Activated CD4-positive, alpha-beta T cell treated with anti-CD3 and anti-CD28 coated beads for 1 hour (primary cell): ENCODE measurements at places on chromosomes 7 and 10.

DNA sequence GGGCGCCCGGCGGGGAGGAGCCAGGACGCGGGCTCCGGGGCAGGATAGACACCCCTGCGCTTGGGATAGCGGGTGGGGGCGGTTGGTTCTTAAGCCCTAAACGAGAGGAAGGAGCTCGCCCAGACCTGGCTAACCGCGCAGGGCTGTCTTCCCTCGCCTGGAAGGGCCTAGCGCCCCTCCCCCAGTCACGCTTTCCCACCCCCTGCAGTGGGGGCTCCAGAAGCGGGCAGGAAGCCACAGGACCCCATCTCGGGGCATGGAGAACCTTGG lies 6.5 kb downstream of the SHH start:
- DNase-seq: no peak

GRCh38 chr10:60349426-60349825 lies 40.2 kb downstream of the ANK3 start:
- DNase-seq: no peak

GRCh38 chr7:52100-52499 lies 140.3 kb upstream of the FAM20C start:
- no peak for DNase-seq

GRCh38 chr7:50795253-50795652 lies 12.6 kb upstream of the GRB10 start:
- DNase-seq: no peak

GRCh38 chr7:139829025-139829774 lies at the start of gene TBXAS1:
TSS of gene TBXAS1 (plus strand) at chr7:139829264. CDS start at chr7:139829391, 127 bp downstream.
- DNase-seq: no peak

GRCh38 chr7:107370816-107371215 lies 99.0 kb upstream of the GPR22 start:
- no peak for DNase-seq

DNA sequence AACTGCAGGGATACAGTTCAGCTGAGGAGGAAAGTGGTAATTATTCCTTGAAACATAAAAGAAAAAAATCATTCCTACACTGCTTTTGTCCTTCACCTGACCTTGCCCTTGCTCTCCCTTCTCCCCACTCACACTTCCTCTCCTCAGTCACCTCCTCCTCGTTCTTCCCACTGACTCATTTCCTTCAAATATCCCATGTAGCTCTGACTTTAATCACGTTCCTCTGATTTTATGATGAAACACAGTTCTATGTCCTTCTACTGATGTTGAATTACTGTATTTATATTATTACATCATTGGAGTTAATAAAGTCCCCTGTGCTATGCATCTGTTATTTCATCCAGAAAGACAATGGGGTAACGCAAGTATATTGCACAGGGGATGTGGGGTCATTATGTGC lies 575.6 kb downstream of the POM121L12 start:
- no peak for DNase-seq

DNA sequence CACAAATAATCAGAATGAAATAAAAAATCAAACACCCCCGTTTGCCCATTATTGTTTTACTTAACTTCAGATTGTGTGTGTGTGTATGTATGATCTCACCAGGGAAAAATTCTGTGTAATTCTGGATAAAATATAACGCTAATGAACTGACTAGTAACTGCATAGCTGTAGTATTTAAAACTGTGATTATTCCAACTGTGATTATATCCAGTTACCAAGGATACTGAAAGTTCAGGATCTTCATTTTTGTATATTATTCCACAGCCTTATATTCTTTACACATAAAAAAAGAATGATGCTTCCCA lies 2.9 kb downstream of the TWIST1 start:
- DNase-seq: no peak

- no peak for DNase-seq
These were observed 102.1 kb upstream of the RSU1 start for GRCh38 chr10:16919121-16919982.

DNA sequence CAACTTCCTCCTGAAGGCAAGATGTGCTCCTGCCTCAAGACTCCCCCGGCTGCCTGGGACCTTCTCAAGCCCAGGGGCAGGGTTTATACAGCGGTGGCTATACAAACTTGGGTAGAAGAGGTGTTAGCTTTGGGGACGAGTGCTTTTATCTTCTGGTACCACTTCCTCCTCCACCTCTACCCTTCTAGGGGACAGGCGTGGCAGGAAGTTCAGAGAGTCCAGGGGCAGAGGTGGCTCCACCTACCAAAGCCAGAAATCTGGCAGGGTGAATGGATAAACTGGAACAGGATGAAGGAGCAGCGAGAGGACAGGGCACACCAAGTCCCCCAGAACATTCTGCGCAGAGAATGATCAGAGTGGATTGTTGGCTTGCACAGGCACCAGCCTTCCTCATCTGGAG lies 24.0 kb upstream of the TM9SF3 start:
- no peak for DNase-seq

DNA sequence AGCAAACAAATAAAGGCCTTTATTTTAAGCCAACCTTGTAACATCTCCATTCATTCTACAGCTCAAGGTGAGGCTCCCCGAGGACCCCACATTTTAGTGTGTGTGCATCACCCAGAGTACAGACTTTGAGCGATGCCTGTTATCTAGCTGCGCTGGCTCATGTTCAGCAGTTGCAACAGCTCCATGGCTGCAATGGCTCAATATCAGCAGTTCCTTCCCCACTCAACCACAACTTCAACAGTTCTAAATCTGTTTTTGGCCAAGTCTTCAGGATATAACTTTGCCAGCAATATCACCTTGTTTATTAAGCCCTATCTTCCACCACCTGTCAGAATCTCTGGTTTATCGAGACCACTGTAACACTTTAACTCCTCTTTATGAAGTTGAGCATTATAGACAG lies 95.8 kb downstream of the WNT2 start:
- no peak for DNase-seq

DNA sequence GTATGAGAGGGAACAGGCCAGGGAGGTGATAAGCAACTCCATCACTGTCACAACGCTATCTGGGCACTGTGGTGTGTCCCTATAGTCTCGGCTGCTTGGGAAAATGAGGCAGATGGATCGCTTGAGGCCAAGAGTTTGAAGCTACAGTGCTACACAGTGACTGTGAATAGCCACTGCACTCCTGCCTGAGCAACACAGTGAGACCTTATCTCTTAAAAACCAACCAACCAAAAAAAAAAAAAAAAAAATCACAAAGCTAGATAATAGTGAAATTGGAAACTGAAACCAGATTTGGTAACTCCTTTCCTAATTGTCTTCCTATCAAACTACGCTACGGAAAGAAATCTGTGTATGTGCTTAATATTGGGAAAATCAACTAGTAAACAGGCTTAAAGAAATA lies 14.1 kb downstream of the MICU1 start:
- no peak for DNase-seq

- DNase-seq: no peak
These were observed 952 bp downstream of the DIP2C start for GRCh38 chr10:688312-689120.
